ENCODE measurements at places on chromosomes 7 and 10.
A peak's percentile ranks its signal among the peaks of the same experiment; 100 is the strongest.

DNA sequence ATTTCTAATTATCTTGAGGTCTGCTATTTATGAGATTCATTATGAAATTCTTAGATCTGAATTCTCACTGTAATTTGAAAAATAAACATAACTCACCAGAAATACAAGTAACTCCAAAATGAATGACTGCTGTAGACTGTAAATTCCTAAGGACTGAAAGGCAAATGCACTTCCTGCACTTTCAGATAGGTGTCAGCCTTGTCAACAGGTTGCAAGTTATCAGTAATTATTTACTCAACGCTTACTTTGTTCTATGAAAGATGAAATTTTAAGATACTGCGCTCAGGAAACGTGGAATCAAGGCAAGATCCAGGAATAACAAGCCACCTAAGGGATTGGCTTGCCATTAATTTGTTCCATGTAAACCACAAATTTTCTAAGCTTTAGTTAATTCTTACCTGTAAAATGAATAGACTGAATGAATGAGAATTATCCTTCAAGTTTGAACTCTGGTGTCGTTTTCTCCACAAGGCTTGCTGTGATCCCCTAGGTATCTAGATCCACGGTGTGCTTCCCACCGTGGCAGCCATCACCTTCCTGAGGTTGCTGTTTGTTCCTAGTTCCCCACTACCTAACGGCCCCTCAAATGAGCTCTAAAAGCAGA is 12.6 kb downstream of the DHX32 start:
- DNase-seq, result no peak

GRCh38 chr10:117126034-117126433 is 12.0 kb downstream of the VAX1 start:
- no peak for DNase-seq

- no peak for DNase-seq
Observed at GRCh38 chr10:58087896-58088295, 179.8 kb downstream of the IPMK start.

- no peak for DNase-seq
Observed at GRCh38 chr7:143362131-143363015, at the start of gene FAM131B. FAM131B (minus strand) TSS chr7:143362713; CDS start chr7:143362603, 110 bp downstream.

GRCh38 chr7:24052572-24053260 is 231.3 kb upstream of the NPY start:
- DNase-seq, result no peak

DNA sequence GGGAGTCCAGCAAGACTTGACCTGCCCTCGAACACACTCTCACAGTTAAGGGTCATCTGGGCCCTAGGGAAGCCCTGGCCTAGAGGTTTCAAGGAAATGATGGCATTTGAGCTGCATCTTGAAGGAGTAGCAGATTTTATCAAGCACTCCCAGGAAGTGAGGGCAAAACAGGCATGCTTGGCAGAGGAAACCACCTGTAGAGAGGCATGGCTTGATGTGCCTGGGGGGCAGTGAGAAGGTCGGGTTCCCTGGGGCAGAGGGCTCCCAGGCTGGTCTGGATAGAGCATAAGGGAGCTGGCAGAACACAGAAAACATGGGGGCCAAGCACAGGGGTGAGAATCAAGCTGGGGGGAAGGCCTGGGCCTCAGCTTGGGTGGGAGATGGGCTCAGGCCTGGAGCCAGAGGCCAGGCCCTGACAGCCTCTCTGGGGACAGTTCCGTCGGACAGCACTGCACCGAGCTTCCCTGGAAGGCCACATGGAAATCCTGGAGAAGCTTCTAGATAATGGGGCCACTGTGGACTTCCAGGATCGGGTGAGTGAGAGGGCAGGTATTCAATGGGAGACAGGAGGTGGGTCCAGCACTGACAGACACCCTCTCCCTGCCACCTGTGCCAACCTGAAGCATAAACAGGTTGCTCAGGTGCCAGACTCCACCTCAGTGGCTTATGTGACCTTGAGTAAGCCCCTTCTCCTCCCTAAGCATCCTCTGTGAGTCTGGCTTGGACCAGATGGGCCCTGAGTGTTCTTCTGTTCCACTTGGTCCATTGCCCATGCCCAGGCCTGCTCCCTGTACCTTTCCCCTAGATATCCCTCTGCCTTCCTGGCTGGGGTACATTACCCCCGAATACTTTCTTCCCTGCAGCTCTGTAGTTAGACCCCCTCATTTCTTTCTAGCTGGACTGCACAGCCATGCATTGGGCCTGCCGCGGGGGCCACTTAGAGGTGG is 3.5 kb upstream of the HOGA1 start:
- DNase-seq, result no peak

- DNase-seq, result peak; percentile 46
Observed at GRCh38 chr7:129438839-129439651, 4.8 kb downstream of the STRIP2 start.

- no peak for DNase-seq
Observed at GRCh38 chr10:15695852-15696251, 23.9 kb downstream of the ITGA8 start.

- no peak for DNase-seq
Observed at GRCh38 chr10:10869592-10869991, 148.1 kb upstream of the CELF2 start.

DNA sequence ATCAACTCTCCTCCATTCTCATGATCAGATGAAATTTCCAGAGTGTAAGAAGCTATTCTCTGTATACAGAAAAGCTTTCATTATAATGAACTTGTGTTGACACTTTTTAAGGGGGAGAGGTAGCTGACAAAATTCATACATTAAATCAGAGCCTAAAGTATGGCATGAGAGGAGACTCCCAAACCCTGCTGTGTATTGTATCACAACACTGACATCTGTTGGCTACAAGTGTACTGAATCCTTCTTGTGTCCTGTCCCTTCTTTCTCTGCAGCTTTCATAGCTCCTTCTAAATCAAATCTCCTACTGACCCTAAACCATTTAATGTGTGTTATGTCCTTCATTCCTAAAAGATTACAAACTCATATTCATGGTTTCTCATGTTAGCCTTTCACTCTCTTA is 70.9 kb downstream of the GCC1 start:
- no peak for DNase-seq

GRCh38 chr10:32050177-32050576 is 6.0 kb downstream of the KIF5B start:
- DNase-seq, result no peak

DNA sequence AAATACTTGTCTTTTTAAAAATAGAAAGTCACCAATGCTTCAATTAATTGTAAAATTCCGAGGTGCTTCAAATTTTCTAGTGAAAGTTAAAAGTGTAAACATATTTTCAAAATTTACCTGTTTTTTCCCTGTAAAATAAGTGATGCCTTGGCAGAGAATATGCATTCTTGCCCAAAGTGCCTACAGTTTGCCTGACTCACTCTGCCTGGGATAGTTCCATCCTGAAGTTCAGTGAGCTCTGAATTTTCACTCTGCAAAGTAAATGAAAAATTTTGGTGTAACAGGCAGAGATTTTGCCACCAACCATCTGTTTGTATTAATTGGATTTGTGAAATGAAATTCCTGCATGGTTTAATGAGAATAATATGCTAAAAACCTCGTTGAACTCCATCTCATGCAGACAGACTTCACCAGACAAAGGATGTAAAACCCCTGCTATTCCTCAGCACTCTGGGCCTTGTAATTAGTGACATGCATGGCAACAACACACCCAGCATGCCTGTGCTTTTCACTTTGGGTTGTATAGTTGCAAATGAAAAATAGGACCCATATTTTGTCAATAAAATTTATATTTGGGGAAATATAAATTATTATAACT is 117.4 kb upstream of the GNAI1 start:
- no peak for DNase-seq

- DNase-seq, result no peak
Observed at GRCh38 chr10:81136261-81136660, 598.6 kb downstream of the SH2D4B start.

DNA sequence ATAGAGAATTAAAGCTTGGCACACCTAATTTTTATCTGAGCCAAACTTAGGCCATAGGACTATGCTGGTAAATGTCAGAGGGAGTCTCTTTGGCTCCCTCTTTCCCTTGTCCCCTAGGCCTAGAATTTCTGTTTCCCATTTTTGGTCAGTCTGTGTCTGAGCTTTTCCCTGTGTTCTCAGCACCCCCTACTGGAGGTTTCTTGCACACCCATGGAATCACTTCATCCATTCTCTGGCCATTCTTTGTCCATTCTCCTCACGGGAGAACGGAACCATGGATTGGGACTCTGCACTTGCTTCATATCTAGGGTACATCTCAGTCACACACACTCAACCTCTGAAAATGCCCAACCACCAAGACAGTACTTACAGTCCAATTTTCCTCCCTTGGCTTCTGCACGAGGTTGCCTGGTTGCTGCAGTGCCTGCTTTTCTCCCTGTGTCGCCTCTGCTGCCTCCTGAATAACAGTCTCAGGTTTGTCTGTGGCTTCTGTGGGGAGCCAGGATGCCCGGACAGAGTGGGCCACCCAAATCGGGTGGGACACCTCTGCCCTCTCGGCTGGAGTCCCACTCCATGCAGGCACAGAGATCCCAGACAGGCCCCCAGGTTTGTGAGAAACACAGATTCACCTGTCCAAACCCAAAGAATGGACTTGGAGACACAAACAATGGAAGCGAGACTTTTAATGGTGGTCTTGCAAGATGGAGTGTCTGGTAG is 35.1 kb upstream of the DNAH11 start:
- DNase-seq, result peak; percentile 39

- no peak for DNase-seq
Observed at GRCh38 chr10:62082729-62083411, 181.4 kb downstream of the ARID5B start.

GRCh38 chr10:20289070-20289828 is 473.0 kb downstream of the PLXDC2 start:
- DNase-seq, result no peak

DNA sequence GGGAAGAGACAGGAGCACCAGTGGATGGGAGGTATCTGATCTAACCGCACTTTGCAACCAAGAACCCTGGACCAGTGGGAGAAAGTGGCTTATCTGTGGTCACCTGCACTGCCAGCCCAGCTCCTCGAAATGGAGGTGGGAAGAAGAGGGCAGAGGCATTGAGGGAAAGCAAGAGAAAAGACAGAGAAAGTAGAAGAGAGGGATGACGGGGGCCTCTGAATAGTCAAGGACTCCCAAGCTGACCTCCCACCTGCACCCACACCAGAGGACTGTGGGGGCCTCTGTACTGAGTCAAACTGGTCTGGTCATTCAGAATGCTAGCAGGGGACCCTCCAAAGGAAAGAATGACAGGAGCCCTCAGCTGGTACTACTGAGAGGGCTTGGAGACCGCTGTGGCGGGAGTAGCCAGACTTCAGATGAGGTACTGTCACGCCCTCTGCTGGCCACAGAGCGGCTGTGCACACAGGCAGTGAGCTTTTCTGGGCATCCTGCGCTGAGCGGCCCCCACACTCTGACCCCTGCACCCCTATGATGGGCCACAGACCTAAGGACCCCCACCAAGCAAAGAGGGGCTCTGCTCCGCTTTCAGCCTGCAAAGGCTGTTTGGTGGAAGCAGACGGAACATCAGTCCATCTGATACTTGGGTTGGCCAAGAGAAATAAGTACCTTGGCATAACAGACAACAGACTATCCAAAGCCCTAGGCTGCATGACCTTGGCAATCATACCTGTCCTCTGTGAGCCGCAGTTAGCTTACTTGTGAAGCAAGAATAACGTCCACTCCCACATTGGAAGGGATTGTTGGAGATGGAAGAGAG is 112.9 kb downstream of the COL13A1 start:
- DNase-seq, result peak; percentile 63

- no peak for DNase-seq
Observed at GRCh38 chr7:98027342-98028033, 37.5 kb upstream of the OCM2 start.

DNA sequence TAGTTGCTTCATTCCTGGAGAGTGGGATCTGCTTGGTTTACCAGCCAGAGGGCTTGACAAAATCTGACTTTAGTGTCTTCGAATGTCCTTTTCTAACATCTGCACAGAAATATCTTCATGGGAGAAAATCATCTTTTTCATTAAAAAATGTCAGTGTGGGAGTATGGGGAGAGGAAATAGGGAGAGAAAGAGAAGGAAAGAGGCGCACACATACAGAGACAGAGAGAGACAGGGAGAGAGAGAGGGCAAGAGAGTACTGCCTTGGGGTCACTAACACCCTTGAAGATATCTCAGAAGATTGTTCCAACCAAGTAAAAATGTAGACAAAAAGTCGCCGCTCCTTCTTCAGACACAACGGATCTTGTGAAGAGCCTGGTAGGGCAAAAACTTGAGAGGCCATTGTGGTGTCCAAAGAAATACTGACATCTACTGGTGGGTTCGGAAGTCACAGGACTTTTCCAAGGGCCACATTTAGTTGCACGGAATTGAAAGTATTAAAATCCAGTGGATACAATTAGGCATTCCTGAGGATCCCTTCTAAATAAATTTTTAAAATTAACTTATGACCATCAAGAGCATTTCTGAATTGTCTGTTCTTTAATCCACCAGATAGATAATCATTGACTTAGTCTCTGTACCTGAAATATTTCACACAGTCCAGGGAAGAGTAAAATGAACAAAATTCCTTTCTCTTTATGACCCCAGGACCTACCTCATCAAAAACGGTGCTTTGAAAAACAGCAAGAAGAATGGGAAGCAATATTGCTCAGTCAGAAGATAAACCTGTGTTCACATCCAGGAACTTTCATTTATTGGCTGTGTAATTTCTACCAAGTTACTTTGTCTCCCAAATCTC is 29.7 kb downstream of the VIM start:
- peak; percentile 48 for DNase-seq

DNA sequence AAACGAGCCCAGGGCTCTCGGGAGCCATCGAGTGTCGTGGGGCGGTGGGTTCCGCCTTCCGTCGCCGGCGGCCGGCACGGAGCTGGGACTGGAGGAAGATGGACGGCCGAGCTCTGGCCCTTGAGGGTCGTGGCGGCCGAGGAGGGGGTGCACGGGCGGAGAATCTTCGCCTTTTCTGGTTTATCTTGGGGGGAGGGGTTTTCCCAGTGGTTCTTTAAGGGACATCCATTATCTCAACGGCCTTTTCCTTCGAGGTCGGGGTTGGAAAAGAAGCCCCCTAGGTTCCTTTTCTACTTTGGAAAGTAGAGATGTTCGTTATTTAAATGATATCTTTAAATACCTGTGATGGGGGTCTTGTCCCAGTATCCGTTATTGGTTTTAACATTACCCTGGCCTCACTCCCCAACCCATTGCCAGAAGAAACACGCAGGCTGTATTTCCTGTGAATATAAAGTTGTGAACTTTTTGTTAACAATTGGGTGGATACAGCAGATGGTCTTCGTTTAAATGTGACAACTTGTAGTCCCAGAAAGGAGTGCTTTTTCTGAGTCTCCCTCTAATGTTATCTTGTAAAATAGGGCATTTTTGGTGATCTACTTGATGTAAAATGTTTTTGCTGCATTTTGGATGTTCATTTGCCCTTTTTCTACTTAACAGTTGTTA is 765 bp downstream of the CCAR1 start:
- DNase-seq, result no peak

DNA sequence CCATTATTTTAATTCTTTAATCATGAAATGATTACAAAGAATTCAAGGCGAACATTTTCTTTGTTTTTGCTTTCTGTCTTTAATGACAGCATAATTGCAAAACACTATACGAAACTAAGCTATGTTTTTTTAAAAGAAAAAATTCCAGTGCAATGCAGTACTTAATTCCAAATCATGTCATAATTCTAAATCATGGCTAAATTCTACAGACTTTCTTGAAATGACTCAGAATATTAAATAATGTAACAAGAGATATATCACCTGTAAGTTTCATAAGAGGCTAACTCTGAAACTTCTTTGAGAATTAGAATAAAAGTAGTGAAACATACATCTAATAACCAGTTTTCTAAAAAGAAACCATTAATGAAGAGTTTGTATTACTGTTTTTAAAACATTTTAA is 671.6 kb downstream of the PARD3 start:
- no peak for DNase-seq

Data from stimulated activated CD4-positive, alpha-beta T cell treated with anti-CD3 and anti-CD28 coated beads, Interleukin-2, amount 100 ng/mL, for 48 hours (primary cell).